ENCODE measurements at places on chromosomes 7 and 10.

GRCh38 chr7:127417346-127417745, 24.8 kb upstream of the ZNF800 start:
- DNase-seq = no peak

DNA sequence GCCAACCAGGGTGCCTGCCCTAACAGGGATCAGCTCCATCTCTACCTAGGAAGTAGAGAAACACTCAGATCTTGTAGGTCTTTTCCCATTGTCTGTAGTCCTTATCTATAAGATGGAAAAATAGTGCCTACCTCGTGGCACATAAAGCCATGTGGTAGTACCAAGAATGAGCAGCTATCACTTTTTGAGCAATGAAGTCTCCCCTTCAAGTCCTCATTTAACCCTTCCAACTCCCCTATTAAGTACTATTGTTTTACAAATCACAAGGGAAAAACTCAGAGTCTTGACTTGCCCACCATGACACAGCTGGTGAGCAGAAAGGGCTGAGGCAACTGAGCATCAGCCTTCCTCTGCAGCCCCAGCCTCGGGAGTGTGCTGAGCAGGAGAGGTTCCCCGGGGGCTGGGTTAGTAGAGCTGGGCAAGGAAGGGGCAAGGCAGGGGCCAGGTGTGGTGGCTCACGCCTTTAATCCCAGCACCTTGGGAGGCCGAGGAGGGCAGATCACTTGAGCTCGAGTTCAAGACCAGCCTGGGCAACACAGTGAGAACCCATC, 3.3 kb downstream of the FRAT2 start:
- no peak for DNase-seq

DNA sequence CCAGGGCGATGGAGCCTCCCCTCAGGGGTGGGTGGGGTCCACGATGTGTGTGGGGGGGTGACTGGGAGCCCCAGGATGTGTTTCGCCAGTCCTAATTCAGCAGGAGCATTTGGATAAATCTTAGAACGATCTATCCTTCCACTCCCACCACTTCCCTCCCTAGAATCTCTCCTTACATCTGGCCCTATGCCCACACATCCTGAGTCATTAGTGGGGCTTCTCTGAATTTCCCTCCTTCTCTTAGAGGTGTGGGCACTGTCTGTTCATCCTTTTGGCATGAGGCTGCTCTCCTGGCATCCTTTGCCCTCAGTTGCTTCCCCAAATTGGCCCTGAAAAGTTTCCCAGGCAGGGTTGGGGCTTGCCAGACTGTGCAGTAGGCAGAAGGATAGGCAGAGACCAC, 1.6 kb downstream of the GHRHR start:
- no peak for DNase-seq

- no peak for DNase-seq
Observed at GRCh38 chr10:113423981-113424721, 128.7 kb upstream of the HABP2 start.

DNA sequence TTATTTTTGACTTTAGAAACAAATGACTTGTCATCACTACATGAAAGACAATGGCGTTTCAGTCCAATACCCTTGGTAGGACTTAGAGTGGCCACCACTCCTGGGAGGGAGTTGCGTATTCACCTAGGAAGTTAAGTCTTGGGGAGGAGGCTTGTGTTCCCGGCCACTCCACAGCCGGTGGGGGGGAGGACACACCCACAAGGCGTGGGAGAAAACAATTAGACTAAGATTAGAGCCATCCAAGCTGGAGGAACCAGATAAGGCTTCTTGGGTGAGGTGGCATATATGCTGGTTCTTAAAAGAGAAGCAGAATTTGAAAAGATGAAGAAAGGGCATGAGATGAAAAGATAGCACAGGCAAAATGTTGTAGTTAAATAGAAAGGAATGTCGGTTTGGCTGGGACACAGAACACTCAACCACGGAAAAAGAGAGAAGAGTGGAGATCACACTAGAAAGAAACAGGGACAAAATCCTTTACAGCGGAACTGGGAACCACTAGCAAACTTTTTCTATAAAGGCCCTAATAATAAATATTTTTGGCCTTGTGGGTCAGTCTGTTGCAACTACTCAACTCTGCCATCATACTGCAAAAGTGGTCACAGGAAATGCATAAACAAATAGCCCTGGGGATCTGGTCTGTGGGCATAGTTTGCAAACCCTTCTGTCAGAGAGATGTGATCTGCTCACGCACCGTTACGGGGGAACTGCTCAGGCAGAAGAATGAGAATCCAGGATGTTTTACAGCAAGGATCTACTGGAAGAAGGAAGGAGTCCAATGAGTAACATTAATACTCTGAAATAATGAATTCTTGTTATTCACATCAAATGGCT, 651.8 kb downstream of the PARD3 start:
- no peak for DNase-seq

DNA sequence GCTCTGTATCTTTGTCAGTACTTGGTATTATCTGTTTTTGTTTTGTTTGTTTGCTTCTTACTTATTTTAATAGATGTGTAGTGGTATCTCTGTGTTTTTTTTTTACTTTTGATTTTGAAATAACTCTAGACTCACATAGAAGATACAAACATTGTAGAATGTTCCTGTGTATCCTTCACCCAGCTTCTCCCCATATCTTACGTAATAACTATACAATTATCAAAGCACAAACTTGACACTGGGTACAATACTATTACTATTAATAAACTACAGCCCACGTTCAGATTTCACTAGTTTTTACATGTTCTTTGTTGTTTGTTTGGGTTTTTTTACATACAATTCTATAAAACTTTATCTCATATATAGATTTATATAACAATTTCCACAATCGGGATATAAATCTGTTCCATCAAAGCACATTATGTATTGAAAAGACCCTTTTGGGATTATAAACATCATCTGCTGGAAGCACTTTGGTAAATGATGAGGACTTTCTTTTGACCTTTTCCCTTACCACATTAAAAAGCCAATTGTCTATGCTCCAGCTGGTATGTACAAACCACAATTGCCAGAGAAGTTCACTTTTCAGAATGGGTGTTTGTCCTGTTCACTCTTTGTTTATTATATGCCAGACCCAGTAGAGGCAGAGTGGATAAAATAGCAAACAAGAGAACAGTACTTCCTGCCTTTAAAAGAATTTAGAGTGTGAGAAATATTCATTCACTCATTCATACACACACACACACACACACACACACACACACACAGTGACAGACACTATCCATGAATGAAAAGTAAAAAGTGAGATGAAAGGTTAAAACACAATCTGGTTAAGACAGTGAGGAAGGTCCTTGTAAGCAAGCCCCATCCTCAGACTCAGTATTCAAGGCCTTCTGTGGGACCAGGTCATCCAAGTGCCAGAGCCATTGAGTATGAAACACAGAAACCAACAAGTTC, 113.0 kb downstream of the SGMS1 start:
- no peak for DNase-seq

- no peak for DNase-seq
Observed at GRCh38 chr7:135692055-135692454, 29.7 kb downstream of the STMP1 start.

GRCh38 chr7:111173990-111174389, 83.1 kb downstream of the LRRN3 start:
- no peak for DNase-seq

DNA sequence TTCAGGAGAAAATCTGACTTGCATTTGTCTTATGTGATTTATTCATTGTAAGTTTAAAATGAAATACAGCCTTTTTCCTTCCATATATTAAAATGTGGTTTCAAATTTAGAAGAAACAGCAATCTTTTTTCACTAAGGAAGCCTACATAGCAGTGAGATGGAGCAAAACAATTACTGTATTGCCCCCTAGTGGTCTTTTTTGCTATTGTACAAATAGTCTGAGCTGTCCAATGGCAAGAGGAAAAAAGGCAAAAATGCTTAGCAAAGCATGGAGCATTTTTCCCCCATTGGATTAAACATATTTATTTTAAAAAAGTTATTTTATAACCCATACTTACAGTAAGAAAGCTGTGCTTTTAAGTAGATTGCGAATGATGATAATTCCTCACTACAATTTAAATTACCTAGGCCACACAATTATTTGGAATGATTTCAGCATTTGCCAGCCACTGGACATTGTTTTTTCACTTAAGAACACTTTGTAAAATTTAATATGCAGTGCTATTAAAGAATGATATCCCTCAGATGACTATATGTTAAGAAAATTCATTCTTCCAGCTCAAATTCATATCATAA, 119.5 kb downstream of the CPED1 start:
- no peak for DNase-seq

- no peak for DNase-seq
Observed at GRCh38 chr10:130378556-130379400, 242.6 kb downstream of the GLRX3 start.

DNA sequence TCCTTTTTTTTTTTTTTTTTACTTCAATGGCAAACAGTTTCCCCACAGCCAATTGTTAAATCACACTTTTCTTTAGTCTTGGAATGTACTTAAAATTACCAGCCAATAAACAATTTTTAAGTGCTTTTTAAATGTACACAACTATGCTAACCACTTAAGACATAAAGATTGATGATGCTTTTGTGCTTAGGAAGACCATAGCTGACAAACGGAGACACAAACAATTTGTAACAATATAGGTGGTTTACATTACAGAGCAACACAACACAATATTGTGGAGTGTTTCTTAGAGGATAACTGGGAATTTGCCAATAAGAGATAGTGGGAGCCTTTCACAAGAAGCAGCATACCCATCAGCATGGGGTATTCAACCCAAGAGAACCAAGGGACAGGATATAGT, 798.5 kb upstream of the IGFBP3 start:
- DNase-seq = no peak

DNA sequence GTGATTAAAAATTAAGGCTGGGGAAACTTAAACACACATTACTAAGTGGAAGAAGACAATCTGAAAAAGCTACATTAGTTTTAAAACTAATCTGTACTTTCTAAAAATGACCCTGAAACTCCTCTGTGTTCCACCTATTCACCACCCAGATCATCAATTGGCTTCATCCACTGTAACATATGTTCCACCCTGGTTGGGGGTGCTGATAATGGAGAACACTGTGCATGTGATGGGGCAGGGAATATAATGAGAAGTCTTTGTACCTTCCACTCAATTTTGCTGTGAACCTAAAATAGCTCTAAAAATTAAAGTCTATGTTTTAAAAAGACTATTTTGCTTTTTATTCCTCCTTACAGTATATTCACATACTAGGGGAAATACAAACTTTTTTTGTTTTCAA, 132.7 kb downstream of the CNOT4 start:
- DNase-seq = no peak

DNA sequence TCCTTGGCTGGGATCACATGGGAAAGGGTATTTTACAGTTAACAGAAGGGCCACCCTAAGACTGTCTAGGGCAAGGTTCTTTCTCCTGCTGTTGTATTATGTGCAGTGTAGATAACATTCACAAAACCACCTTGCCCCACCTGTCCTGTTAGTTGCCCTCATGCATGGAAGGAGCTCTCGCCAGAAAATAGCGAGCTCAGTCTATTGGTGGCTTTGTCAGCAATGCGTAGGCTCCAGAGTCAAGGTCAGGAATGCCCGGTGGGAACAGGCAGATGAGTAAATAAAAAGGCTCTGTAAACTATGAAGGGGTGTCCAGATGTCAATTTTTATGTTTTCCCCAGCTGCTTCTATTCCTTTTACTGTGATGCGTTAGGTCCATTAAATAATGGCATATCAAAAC, 107.1 kb upstream of the WDR11 start:
- no peak for DNase-seq

- DNase-seq = no peak
Observed at GRCh38 chr10:68501691-68502090, 25.6 kb downstream of the SLC25A16 start.

GRCh38 chr7:117600911-117601310, 121.1 kb downstream of the CFTR start:
- no peak for DNase-seq

DNA sequence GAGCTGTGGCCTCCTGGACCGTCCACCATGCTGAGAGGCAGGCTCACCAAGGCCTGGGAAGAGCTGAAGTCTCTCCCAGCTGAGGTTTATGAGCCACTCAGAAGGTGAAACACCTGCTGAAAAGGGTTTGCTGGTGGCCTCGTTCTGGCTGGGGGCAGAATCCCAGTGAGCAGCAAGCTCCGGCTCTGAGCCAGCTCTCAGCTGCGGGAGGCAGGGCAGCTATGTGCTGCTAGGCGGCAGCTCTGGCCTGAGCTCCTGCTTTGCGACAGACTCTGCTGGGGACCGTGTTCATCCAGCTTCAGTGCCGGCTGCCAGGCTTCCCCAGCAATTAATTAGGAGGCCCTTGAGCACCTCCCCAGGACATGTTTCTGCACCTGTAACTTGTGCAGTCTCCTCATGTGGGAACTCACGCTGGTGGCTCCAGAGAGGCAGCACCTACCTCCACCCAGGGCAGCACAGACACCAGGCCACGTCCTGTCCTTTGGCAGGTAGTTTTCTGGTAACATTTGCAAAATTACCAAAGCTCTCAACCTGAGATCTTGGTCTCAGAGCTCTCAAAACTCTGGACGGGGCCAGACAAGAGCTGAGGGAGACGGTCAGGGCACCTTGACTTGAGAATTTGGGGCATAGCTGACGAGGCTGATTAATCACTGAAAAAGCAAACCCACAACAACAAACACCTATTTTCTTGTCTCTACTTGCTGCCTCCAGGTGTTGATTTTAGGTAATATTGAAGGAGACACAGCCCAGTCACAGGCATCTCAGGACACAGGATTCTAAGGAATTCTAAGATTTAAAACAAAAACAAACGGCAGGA, 185.0 kb downstream of the TCERG1L start:
- DNase-seq = no peak

DNA sequence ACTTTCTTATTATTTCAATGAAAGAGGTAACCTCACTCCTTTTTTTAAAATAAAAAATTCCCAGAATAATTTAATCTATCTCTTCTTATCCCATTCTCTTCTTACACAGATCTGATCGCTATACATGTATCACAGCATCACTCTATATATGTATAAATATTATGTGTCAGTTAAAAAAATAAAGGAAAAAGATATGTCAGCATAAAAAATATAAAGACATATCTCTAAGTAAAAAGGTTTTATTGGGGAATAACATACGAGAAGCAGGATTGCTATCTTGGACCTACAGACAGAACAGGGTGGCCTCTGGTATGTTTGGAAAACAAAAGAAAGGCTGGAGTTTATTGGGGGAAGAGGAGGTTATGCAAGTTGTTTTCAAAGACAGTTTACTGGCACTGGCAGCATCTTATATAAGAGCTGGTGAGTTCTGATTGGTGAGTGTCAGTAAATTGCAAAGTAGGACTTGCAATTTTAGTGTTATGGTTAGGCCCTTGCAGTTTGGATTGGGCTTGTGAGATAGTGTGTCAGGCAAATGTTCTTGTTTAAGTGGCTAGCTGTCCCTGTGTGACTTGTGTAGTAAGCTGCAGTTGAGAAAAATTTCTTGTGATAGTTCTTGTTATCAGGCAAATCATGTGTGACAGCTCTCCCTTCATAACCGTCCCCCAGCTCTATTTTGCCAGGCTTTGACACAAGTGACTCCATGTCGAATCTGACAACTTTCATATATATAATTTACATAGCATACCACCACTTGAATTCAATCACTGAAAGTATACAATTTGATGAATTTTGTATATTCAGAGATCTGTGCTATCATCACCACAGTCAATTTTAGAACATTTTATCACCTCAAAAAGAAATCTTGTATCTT, 118.2 kb downstream of the HBP1 start:
- DNase-seq = no peak

Measured in coronary artery (tissue), 2 donors.